GM04503 (cell line): ENCODE measurements at places on chromosomes 1 and 21.

GRCh38 chr1:55033265-55033614 is 6.1 kb upstream of the PCSK9 start:
- no peak for DNase-seq

GRCh38 chr1:119279456-119280381 is 88.9 kb upstream of the HAO2 start:
- peak; percentile 75 for DNase-seq

- DNase-seq = no peak
Observed at GRCh38 chr1:23590058-23590783, 30.9 kb upstream of the ID3 start.

- DNase-seq = no peak
Observed at GRCh38 chr1:7607097-7607496, 164.0 kb upstream of the VAMP3 start.

- DNase-seq = no peak
Observed at GRCh38 chr1:24180676-24181075, 6.4 kb downstream of the IFNLR1 start.

- peak; percentile 98 for DNase-seq
Observed at GRCh38 chr1:59143133-59143487, 153.8 kb upstream of the FGGY start.

GRCh38 chr1:33220676-33221384 is 35.5 kb upstream of the ZNF362 start:
- no peak for DNase-seq

DNA sequence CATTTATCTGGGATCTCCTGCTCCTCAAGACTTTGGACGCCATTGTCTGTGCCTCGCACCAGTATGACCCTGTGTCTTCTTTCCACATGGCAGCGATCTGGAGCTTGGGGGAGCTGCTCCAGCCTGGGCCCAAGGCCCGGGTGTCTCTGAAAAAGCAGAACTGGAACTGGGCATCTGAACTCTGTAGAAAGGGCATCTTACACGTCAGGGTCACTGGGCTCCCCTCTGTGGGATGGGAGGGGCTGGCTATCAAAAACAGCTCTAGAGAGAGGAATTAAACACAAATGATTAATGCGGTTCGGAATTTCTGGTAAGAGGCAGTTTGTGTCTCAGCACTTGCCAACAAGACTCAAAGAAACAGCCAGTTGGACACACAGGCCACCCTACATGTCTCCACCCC is 16.1 kb downstream of the FCRL1 start:
- no peak for DNase-seq

DNA sequence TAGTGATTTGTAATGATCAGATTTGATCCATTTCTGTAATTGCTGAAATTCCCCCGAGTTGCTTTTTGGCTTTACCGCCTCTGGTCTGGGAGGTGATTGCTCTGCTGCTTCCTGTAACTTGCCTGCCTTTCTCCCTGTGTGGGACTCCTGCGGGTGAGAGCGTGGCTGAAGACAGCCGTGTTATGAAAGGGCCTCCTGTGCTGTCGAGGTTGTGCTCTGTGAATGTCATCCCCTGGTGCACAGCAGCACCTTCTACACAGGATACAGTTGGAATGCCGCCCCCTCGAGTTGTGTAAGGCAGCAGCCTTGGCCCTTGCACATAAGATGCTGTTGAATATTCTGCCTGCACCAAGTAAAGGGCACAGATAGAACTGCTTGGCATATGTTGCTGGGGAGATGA is 5.9 kb downstream of the SOD1 start:
- no peak for DNase-seq

DNA sequence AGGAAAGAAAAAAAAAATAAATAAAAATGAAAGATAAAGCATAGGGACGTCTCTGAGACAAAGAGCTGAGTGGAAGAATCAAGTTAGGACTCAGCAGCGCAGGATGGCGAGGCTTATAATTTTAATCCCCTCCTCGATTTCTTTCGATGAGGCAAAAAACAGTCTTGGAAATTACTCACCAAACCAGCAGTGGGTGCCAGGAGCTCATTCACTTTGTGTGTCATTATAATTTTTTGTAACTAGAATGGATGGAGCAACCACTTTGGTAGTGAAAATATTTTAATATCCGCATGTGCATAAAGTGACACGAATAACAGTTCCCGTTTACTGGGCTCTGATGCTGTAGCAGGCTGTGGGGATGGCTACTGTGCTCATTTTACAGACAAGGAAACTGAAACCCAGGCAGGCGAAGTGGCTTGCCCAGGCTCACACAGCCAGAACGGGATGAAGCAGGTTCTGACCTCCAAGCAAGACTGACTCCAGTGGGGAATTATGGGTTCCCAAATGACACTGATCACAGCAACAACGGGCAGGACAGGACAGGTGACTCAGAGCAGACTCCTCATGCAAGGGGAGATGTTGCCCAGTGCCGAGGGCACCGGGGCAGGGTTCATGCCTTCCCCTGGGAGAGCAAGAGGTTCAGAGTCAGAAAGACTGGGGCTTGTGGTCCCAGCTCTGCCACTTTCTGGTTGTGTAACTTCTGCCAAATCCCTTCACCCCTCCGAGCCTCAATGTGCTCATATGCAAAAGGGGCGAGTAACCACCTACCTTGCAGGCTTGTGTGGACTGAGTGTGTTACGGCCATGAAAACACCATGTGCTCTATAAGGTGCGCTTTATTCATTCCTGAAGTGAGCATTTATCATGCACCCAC is 63.6 kb downstream of the RUNX3 start:
- DNase-seq = no peak

- DNase-seq = no peak
Observed at GRCh38 chr1:26035959-26036755, 9.8 kb downstream of the SLC30A2 start.

GRCh38 chr1:91765880-91766443 is 120.0 kb downstream of the TGFBR3 start:
- DNase-seq = no peak

GRCh38 chr1:85411567-85412305 is 53.2 kb downstream of the DDAH1 start:
- no peak for DNase-seq

- no peak for DNase-seq
Observed at GRCh38 chr1:1206966-1207531, 657 bp upstream of the TNFRSF18 start.

- DNase-seq = peak; percentile 74
Observed at GRCh38 chr1:42282024-42282579, 52.9 kb downstream of the FOXJ3 start.

DNA sequence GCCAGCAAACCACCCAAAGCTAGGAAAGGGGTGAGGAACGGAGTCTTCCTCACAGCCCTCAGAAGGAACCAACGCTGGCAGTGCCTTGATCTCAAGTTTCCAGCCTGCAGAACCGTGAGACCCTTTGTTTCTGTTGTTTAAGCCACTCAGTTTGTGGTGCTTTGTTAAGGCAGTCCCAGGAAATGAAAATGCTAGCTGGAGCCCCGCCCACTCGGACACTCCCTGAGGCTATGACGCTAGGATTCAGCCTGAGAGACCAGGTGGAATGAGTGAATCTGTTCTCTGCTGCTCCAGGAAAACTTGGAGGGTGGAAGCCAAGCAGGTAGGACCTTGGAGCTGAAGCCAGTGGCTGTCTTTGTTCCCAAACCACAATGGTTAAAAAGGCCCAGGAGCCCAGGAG is 196.5 kb upstream of the POU3F1 start:
- DNase-seq = no peak

DNA sequence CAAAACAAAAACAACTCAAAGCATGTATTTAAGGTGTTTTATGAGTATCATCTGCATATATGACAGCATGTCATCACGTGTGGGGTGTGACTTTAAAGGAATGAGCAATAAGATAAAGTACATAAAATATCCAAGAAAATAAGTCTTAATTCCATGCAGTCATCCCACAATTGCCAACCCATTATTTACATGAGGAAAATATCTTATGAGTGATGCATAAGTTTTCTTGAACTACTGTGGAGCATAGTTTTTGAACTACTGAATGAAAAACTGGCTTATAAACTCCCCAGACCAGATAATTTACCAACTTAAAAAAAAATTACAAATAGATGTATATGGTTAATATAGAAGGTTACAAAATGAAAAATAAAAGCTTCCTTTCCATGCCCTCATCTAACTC is 29.7 kb upstream of the MTMR11 start:
- no peak for DNase-seq

DNA sequence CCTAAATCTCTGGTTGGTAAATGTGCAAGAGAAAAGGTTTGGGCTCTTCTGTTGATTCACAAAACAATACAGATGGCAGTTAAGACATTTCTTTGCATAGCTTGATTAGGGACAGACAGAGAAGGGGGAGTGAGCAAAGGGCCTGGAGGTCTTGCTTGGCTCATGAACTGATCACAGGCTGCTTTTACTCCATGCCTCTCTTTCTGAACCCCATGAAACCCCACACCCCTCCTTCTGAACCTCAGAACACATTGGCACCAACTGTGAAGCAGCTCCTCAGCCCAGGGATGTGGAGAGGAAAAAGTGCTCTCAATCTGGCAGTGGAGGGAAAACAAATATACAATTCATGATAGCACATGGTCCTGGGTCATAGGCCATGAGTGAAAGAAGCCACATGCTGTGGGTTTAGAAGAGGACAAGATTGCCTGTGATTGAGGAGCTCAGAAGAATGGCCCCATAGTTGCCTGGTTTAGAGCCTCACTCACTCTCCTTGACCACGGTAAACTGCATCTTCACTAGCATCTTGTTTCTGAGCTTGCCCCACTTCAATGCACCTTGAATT is 111.6 kb upstream of the GADD45A start:
- no peak for DNase-seq

DNA sequence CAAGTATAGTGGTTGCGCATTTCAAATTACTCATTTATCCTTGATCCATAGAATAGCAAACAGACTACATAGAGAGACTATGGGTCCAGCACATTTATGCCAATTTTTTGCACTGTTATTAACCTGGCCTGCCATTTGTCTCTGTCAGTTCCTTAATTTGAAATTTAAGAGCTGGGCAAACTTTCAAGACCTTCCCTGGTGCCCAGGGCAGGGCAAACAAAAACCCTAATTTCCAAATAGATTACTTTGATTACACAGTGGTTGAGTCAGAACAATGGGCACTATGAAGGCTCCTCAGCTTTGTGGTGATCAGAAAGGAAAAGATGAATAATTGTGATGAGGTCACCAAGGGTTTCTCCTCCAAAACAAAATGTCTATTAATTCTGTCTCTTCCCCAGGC is 80.6 kb downstream of the TNFSF18 start:
- DNase-seq = no peak

GRCh38 chr1:14997646-14998276 is 155.8 kb upstream of the TMEM51 start:
- peak; percentile 14 for DNase-seq

GRCh38 chr1:206860165-206860564 is 5.3 kb upstream of the IL20 start:
- DNase-seq = no peak

DNA sequence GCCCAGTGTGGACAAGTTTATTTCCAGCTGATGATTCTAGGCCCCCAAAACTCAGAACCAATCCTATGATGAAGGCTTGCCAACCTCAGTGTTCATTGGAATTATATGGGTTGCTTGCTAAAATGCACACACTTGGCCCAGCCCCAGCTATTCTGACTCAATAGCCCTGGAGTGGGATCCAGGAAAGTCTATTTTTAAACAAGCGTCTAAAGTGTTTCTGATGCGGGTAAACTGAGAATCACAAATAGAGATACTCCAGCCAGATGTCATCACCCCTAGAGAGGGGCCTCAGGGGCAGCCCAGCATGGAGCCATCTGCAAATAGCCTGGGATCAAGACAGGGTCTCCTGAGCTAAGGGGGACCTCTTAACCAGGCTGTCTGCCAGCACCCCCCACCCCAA is 46.0 kb downstream of the PKP1 start:
- no peak for DNase-seq

DNA sequence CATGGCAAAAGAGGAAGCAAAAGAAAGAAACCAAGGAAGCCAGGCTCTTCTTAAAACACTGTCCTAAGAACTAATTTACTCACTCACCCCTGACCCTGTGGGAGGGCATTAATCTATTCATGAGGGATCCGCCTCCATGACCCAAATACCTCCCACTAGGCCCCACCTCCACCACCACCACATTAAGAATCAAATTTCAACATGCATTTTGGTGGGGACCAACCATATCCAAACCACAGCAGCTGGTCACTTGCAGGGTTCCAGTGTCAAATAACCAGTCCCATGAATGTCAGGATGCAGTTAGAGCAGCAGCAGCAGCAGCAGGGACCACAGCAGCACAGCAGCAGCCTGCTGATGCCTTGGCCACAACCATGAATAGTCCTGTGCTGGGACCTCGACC is 83.8 kb downstream of the ZC3H11B start:
- no peak for DNase-seq

DNA sequence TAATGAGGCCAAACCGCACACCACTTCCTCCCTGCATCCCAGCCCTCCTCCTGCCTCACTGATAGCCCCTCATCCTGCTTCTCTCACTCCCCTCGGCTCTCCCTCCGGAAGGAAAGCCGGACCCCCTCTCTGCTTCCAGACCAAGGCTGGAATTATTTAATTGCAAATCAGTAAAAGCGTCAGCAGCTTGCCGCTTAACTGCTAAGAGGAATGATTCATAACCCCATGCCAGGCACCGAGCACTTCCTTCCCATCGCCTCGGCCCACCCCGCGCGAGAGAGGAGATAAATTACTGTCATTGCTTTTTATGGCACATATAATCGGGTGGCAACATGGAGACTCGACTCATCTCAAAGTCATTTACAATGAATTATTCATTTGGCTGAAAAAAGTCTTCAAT is 77.3 kb downstream of the UBIAD1 start:
- no peak for DNase-seq

DNA sequence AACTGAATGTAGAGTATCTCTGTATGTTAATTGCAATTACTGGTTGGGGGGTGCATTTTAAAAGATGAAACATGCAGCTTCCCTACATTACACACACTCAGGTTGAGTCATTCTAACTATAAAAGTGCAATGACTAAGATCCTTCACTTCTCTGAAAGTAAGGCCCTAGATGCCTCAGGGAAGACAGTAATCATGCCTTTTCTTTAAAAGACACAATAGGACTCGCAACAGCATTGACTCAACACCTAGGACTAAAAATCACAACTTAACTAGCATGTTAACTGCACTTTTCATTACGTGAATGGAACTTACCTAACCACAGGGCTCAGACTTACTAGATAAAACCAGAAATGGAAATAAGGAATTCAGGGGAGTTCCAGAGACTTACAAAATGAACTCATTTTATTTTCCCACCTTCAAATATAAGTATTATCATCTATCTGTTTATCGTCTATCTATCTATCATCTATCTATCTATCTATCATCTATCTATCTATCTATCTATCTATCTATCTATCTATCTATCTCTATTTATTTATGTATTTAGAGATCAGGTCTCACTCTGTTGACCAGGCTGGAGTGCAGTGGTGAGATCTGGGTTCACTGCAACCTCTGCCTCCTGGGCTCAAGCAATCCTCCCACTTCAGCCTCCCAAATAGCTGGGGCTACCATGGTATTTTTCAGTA is 47.8 kb downstream of the CHML start:
- DNase-seq = peak; percentile 20

DNA sequence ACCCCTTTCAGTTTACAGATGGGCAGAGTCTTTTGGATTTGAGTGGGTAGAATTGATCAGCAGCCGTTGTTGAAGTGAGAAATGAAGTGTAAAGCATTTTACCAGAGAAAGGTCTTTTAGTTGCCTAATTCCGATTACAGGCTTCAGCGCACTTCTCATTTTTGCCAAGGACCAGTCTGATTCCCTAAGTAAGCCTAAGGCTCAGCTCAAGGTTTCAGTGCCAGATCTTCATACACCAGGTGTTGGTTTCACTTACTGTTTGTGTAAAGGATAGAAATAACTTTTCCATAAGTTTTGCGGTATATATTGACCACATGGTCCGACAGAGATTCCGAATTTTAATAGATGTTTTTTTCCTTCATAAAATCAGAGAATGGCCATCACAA is 83.9 kb upstream of the BMP8A start:
- no peak for DNase-seq
